ENCODE measurements at places on chromosomes 5 and 9. TPM values are rescaled to one million over a fixed set of nuclear protein-coding genes. Genes with fewer than 3 reads are reported as not detected.

Gene TEX53
- not detected for total RNA-seq

Gene NSMF
- total RNA-seq: 57.6 TPM

- H3K27me3 ChIP-seq: peaks cover 6% of the 10 kb centered on the region
- H3K36me3 ChIP-seq: no peaks in the 10 kb centered on the region
- H3K4me3 ChIP-seq: no peak overlapping the region
- peak overlapping the region; percentile 27 for H3K27ac ChIP-seq
- no peaks in the 10 kb centered on the region for H3K4me1 ChIP-seq
- peak; percentile 9 for DNase-seq
Observed at GRCh38 chr9:124133727-124134126, 122.2 kb downstream of the LHX2 start.

GRCh38 chr9:114958021-114958843 lies 27.8 kb upstream of the TNFSF8 start:
- peaks cover 52% of the 10 kb centered on the region for H3K4me1 ChIP-seq
- peaks cover 53% of the 10 kb centered on the region for H3K36me3 ChIP-seq
- peak overlapping the region; percentile 66 for H3K4me3 ChIP-seq
- peak; percentile 44 for DNase-seq

GRCh38 chr9:89366711-89367110 lies 48.4 kb downstream of the SECISBP2 start:
- H3K27ac ChIP-seq: peak overlapping the region; percentile 19
- H3K27me3 ChIP-seq: no peaks in the 10 kb centered on the region
- H3K4me1 ChIP-seq: no peaks in the 10 kb centered on the region
- peaks cover 9% of the 10 kb centered on the region for H3K36me3 ChIP-seq

Gene SLC2A6
- total RNA-seq: 1.6 TPM

DNA sequence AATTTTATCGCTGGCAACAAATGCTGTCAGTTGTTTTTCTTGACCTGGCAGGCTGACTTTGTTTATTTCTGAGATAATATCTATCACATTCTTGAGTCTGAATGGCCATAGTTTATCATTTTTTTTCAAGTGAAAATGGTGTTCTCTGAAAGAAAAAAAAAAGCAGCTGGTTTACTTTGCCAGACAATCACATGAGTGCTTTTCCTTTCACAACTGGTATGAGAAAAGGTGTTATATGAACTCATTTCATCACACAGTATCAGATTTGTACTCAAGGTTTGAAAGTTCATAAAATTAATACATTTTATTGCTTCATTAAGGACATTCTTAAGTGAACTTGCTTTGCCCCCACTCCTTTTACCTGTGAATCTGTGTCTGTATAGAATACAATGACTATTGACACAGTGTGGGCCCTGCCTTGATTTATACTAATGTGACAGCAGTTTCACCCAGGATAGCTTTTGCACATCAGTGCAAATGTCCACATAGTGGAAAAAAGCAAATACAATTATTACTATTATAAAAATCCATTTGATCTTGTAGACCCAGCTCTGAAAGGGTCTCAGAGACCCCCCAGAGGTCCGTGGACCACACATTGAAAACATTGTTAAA lies 33.1 kb upstream of the PRLR start:
- no peaks in the 10 kb centered on the region for H3K4me1 ChIP-seq
- peaks cover 4% of the 10 kb centered on the region for H3K27me3 ChIP-seq
- H3K27ac ChIP-seq: no peak overlapping the region
- DNase-seq: no peak
- no peak overlapping the region for H3K4me3 ChIP-seq

DNA sequence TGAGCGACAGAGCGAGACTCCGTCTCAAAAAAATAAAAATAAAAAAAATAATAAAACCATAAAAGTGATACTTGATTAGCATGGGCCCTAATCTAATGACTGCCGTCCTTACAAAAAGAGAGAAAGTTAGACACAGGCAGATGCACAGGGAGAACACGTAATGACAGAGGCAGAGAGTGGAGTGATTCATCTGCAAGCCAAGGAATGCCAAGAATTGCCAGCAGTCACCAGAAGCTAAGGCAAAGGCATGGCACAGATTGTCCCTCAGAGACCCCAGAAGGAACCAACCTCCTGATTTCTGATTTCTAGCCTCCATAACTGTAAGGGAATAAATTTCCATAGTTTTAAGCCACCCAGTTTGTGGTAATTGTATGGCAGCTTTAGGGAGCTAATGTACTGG lies 79.6 kb upstream of the FREM1 start:
- H3K4me1 ChIP-seq: peaks cover 29% of the 10 kb centered on the region
- no peaks in the 10 kb centered on the region for H3K36me3 ChIP-seq
- H3K4me3 ChIP-seq: no peak overlapping the region
- no peak for DNase-seq
- peaks cover 5% of the 10 kb centered on the region for H3K27me3 ChIP-seq

DNA sequence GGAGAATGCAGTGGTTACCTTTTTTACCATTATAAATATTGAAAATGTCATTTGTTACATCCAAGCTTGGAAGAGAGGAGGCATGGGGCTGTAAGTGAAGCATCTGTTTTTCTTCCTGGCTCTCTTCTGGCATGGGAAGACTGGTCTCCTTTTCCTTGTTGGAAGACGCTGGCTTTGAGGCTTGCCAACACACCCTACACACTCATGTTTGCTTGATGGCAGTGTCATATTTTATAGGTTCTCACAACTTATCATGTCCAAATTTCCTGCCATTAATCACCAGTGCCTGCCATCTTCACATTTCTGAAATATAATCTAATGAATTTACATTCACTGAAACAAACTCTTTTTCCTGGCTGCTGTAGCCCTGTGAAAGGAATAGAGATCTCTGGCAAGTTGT lies 252.9 kb downstream of the MAN2A1 start:
- H3K27ac ChIP-seq: no peak overlapping the region
- H3K4me1 ChIP-seq: peaks cover 25% of the 10 kb centered on the region
- no peak overlapping the region for H3K4me3 ChIP-seq
- peaks cover 2% of the 10 kb centered on the region for H3K36me3 ChIP-seq
- DNase-seq: no peak
- no peaks in the 10 kb centered on the region for H3K27me3 ChIP-seq

Gene SCGB3A2
- not detected for total RNA-seq

GRCh38 chr9:136323371-136323789 lies 4.0 kb upstream of the GPSM1 start:
- H3K4me1 ChIP-seq: no peaks in the 10 kb centered on the region
- no peak overlapping the region for H3K4me3 ChIP-seq
- no peak for DNase-seq
- H3K36me3 ChIP-seq: no peaks in the 10 kb centered on the region
- H3K27ac ChIP-seq: no peak overlapping the region

Gene GRIN1
- not detected for total RNA-seq

DNA sequence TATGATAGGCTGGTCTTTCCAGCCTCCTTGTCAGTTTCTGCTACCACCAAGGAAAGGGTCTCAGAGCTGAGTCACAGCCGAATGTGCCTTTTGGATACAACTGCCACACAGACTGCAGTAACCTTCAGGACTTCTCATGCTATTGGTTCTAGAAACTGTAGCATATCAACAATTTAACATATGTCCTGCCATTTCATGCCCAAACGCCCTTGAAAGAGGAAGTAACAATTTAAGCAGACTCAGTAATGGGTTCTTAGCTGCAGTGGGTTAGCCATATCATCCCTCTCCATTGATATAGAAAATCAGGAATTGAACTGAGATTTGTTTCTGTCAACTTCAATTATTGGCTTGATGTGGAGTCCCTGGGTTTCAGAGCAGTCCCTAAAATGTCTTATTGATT lies 4.1 kb upstream of the CLK4 start:
- H3K4me3 ChIP-seq: no peak overlapping the region
- H3K27ac ChIP-seq: no peak overlapping the region
- no peak for DNase-seq

Gene RASEF
- not detected for total RNA-seq

DNA sequence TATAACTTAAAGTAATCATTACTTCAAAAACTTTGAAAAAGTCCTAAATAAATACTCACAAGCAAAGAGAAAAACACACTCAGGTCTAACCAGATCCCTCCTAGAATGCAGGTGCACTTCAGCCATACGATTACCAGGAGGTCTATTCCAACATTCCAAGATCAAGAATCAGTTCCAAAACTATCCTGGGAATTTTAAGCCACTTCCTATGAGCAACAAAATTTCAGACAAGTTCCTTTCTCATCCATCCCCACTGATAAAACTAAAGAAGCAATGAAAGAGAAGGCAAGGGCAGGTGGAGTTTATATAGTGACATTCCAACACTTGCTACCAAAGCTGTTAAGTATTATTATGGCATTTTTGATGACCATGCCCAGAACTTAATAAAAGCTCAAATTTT lies 29.6 kb downstream of the MLLT3 start:
- no peak overlapping the region for H3K27ac ChIP-seq
- peaks cover 18% of the 10 kb centered on the region for H3K4me1 ChIP-seq
- no peak overlapping the region for H3K4me3 ChIP-seq
- peaks cover 52% of the 10 kb centered on the region for H3K36me3 ChIP-seq

Gene DMRT3
- not detected for total RNA-seq

- H3K27ac ChIP-seq: no peak overlapping the region
- H3K27me3 ChIP-seq: peaks cover 21% of the 10 kb centered on the region
- DNase-seq: no peak
- no peak overlapping the region for H3K4me3 ChIP-seq
Observed at GRCh38 chr5:170483701-170484458, 19.9 kb upstream of the KCNIP1 start.

GRCh38 chr9:118192807-118193206 lies 488.6 kb downstream of the TLR4 start:
- H3K36me3 ChIP-seq: no peaks in the 10 kb centered on the region
- no peak overlapping the region for H3K27ac ChIP-seq
- no peak for DNase-seq
- no peaks in the 10 kb centered on the region for H3K4me1 ChIP-seq
- no peaks in the 10 kb centered on the region for H3K27me3 ChIP-seq

DNA sequence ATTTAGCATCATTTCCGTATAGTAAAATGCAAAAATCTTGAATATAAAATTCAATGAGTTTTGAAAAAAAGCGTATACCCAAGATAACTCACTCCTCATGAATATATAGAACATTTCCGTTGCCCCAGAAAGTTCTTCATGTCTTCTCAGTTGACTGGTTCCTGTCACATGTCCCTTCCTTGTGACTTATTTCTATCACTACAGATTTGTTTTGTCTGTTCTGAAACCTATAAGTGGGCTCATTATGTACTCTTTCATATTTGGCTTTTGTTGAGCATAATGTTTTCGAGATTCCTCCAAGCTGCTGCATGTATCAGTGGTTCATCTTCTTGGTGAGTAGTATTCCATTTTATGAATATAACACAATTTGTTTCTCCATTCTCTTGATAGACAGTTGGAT lies 11.0 kb upstream of the HACD4 start:
- no peak overlapping the region for H3K4me3 ChIP-seq
- no peak overlapping the region for H3K27ac ChIP-seq
- H3K4me1 ChIP-seq: peaks cover 11% of the 10 kb centered on the region

- H3K27ac ChIP-seq: no peak overlapping the region
- H3K4me1 ChIP-seq: no peaks in the 10 kb centered on the region
- H3K27me3 ChIP-seq: peaks cover 16% of the 10 kb centered on the region
- H3K36me3 ChIP-seq: no peaks in the 10 kb centered on the region
- no peak overlapping the region for H3K4me3 ChIP-seq
Observed at GRCh38 chr9:134509281-134509680, 132.3 kb upstream of the COL5A1 start.

DNA sequence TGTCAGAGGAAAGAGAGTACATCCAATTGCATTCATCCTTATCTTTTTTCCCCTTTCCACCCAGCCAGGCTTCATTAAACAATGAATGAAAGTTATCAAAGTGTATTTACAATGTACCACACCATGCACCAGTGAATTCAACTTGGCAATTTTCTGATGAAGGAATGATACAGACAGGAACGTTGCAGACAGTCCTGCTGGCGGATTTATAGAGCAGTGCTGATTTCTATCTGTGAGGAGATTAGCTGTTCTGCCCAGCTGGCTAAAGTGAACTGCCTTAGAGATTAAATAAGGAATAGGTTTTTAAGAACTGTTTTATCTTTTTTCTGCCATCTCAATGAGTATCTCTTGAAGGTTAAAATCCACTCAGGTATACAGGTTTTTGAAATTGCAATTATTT lies 403.9 kb downstream of the CDH18 start:
- no peak overlapping the region for H3K27ac ChIP-seq
- no peak for DNase-seq
- H3K36me3 ChIP-seq: no peaks in the 10 kb centered on the region
- H3K27me3 ChIP-seq: no peaks in the 10 kb centered on the region

DNA sequence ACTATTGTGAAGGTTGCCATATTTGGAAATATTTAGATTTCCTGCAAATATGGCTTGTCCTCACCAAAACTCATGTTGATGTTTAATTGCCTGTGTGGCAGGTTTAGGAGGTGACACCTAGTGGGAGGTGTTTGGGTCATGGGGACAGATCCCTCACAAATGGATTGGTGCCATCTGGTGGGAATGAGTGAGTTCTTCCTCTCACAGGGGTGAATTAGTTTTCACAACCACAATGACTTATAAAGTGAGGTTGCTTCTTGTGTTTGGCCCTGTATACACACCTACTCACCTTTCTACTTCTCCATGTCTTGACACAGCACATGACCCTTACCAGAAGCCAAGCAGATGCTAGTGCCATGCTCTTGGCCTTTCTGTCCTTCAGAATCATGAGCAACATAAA lies 41.1 kb downstream of the ISOC1 start:
- no peaks in the 10 kb centered on the region for H3K36me3 ChIP-seq
- no peak for DNase-seq
- H3K27ac ChIP-seq: no peak overlapping the region
- no peaks in the 10 kb centered on the region for H3K4me1 ChIP-seq

- no peak for DNase-seq
- no peaks in the 10 kb centered on the region for H3K36me3 ChIP-seq
- H3K4me1 ChIP-seq: no peaks in the 10 kb centered on the region
- H3K27ac ChIP-seq: no peak overlapping the region
Observed at GRCh38 chr9:83327323-83327722, 210.9 kb downstream of the FRMD3 start.

DNA sequence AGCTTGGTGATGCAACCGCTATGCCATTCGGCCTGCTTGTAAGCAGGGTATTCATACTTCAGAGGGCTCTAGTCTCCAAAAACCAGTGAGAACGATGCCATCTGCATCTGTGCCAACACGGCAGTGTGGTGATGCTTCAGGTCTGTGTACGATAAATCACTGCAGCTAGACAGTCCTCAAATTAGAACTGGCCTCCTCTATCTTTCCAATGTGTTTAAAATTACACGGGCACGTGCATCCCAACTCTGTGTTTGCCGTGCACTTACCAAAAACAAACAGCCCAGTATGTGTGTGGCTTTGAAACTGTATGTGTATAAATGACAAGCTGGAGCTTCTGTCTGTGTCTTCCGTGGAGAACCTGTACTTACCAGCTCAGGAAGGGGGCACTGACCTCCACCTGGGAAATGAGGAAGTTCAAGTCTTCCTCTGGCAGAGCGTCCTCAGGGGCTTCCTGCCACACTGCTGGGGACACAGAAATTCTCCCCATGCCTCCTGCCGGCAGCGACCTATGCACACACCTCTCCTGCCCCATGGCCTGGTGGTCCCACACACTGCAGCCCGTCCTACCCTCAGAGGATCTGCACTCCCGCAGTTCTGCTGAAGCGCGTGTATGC lies 12.3 kb downstream of the MED10 start:
- no peak overlapping the region for H3K4me3 ChIP-seq
- H3K36me3 ChIP-seq: peaks cover 43% of the 10 kb centered on the region
- H3K27me3 ChIP-seq: no peaks in the 10 kb centered on the region
- no peak for DNase-seq
- H3K4me1 ChIP-seq: peaks cover 12% of the 10 kb centered on the region
- peak overlapping the region; percentile 63 for H3K27ac ChIP-seq

Gene GLRA1
- total RNA-seq: not detected

- H3K4me3 ChIP-seq: no peak overlapping the region
- peaks cover 31% of the 10 kb centered on the region for H3K36me3 ChIP-seq
- no peak for DNase-seq
- peaks cover 16% of the 10 kb centered on the region for H3K4me1 ChIP-seq
Observed at GRCh38 chr9:88429595-88430430, 41.6 kb downstream of the SPIN1 start.
